ENCODE measurements at places on chromosomes 6 and 20.
A peak's percentile ranks its signal among the peaks of the same experiment; 100 is the strongest.

DNA sequence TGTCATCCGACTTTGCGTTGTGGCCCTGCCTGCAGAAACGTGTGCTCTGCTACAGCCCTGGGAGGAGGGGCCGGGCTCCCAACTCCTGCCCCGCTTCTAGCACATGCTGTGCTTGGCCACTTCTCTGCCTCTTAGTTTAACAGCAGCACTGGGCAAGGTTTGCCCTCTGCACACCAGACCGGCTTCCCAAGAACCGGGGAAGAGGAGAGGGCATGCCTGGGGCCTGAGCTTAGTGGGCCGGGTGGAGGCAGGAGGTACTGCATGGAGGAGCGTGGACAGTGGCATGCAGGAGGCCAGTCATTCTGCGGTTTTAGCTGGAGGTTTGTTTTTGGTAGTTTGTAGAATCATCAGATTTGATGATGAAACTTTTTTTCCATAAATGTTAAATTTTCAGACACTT lies 45.5 kb downstream of the CEP43 start:
- no peak for DNase-seq

DNA sequence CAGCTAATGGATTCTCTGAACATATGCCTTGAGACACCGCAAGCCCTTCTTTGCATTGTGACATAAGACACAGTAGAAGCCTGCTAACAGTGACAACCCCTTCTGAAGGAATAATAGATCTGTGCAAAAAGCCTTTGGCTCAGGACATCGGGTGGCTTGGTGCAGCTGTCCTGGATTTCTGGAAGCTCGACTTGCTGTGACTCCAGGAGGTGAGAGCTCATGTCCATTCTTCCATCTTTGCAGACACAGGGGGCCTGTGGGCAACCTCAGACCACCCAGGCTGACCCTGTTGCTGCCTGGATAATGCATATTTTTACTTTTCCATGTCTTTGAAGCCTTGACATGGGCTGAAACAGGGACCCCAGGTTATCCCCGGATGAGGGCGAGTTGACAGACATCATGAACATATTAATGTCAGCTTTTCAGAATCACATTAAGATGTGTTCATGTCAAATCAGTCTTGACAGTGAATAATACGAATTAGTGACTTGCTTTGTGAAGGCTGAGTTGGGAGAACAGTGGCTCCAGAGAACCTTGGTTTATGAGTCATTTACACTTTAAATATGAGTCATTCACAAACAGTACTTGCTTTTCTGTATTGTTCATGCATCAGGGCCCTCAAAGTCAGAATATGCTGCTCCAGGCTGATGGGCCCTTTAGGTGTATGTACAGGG lies 66.8 kb upstream of the IYD start:
- DNase-seq, result no peak

DNA sequence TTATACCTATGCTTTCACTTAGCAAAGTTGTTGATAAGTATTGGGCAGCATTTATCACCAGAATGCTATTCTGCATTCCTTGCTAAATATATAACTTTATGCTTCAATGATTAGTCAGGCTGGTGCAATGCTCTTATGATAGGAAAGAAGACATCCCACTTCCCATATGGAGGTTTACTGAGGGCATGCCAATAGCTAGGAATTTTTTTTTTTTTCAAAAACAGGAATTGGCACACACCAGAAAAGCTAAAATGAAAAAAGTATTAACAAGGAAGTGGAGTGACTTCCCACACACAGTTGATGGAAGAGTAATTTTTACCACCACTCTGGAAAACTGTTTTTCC lies 90.8 kb downstream of the FRK start:
- no peak for DNase-seq

DNA sequence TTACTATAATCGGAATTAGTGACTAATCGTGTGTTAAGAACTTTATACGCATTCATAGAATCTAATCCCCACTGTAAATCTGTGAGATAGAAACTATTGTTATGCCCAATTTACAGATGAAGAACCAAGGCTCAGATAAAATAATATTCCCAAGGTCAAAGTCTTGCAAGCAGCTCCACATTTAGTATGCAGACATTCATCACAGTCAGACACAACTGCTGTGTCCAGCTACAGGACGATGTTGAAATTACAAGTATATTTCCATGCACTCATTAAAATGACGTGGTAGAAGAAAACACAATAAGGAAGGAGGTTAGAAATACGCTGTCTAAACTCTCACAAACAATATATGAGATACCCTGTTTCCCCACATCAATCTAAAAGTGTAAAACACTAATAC lies 82.5 kb downstream of the PREX1 start:
- DNase-seq, result no peak

GRCh38 chr6:130980310-130981032 lies 82.6 kb downstream of the EPB41L2 start:
- no peak for DNase-seq

DNA sequence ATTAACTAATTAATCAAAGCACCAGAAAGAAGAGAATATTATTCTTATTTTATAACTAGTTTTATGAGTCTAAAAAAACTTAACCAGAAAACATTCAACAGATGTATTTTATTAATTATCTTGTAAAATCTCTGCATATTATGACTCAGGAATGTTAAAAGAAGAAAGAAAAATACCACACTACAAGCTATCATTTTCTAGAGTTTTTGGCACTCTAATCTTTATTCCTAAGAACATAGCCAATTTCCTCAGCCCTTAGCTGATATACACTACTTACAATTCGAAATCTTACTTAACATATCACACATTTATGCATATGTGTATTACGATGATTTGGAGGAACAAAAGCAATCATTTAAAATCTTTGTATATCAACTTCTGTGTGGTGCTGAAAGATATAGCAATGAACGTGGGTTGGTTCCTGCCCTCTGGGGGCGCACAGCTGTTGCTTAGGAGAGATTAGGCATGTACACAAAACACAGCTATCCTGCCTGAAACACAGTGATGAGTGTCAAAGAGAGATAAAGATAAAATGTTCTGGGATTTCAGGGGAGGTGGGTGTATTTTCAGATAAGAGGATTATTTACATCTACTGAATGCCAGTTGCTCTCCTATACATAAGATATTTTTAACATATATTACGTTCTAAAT lies 404.5 kb downstream of the SYNE1 start:
- no peak for DNase-seq

DNA sequence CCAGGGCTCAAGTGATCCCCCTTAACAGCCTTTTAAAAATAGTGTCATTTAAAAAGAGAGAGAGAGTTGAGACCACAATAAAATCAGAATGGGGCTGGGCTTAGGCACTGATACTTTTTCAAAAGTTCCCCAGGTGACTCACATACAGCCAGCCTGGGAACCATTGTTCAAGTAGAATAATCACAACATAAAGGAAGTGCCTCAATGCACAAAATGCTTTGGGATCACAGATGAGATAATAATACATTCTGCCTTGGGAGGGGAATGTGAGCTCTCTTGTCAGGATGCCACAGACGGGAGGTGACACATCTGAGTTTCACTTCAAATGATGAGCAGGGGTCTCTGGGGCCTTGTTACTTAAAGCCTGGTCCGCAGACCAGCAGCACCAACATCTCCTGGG lies 34.0 kb upstream of the GABRR1 start:
- DNase-seq, result no peak

GRCh38 chr6:35497571-35498421 lies 917 bp upstream of the TEAD3 start:
- DNase-seq, result peak; percentile 20

- no peak for DNase-seq
Measured at GRCh38 chr6:153960741-153961140, 78.3 kb upstream of the OPRM1 start.

- no peak for DNase-seq
Measured at GRCh38 chr6:111976139-111976538, 77.8 kb upstream of the CCN6 start.

- no peak for DNase-seq
Measured at GRCh38 chr6:63560801-63561287, 11.4 kb upstream of the LOC128125822 start.

- no peak for DNase-seq
Measured at GRCh38 chr6:45663251-45664221, 285.8 kb upstream of the SUPT3H start.

DNA sequence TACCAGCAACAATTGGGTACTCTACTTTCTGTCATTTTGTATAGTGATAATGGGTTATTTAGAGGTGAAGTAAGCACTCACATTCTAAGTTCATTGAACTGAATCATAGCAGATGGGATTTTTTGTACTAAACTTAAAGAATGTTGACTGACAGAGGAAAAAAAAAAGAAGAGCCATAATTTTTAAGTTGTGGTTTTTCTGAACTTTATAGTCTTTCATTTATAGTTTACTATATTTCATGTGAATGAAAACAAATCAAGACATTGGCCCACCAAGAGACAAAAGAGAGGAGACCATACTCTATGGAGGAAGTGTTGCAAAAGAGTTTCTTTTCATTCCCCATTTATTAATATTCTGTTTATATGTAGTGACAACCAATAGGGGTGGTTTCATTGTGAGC lies 685.7 kb downstream of the BCKDHB start:
- DNase-seq, result no peak

DNA sequence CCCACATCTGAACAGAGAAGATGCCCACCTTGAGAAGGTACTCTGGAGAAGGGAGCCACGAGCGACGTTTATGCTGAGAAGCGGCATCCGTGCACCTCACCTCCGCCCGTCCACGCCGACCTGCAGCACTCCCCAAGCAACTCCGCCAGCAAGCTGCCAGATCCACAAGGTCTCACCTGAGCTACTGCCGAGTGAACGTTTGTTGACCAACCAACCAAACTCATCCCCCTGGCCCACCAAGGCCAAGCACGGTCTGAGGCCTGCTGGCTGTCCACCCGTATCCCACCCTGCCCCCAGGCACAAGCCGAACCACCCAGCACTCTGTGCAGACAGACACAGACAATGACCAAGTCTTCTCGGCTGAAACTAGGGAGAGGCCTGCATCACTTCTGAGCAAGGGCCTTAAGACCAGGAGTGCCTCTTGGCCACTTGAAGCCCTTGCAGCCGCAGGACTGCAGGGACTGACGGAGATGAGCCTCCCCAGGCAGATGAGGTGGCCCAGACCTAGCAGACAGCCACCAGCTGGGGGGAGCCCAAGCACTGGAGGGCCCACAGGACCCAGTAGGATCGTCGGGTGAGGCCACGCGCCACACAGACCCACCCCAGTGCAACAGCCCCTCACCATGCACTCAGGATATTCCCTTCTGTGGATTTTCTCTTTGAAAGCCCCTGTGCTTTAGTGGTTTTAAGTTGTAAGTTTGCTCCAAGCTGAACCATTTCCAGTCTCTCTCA lies 12.1 kb downstream of the TAF4 start:
- no peak for DNase-seq
